ENCODE measurements at places on chromosomes 12 and 14.

- DNase-seq, result no peak
Observed at GRCh38 chr14:61102549-61103466, 121.8 kb downstream of the SLC38A6 start.

DNA sequence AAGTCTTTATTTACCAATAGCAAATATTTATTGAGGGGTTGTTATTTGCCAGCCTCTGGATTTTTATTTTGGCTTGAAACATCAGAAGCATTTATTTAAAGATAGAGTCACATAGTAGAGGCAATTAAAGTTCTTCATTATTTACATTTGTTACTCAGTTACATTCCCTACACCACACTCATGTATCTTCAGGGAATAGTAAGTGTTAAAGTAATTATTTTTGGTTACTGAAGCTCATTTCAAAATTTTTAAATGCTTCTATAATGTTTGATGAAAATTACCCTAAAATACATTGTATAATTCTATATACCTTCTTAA, 205.6 kb downstream of the ESR2 start:
- no peak for DNase-seq

DNA sequence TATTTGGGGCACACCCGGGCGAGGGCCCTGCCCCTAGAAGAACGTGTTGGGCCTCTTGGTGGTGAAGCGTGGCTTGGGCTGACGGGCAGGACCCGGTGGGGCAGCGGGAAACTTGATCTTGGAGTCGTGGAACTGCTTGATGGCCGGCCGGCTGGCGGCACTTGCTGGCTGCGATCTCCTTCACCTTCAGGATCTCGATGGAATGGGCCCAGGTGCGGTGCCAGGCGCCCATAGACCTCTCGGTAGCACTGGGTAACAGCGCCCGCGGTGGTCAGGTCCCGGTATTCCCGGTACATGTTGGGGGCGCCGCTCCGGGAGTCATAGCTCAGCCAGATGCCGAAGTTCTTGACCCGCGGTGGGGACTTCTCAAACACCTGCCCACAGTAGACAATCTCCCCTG, 16.5 kb downstream of the UBR7 start:
- DNase-seq, result no peak

DNA sequence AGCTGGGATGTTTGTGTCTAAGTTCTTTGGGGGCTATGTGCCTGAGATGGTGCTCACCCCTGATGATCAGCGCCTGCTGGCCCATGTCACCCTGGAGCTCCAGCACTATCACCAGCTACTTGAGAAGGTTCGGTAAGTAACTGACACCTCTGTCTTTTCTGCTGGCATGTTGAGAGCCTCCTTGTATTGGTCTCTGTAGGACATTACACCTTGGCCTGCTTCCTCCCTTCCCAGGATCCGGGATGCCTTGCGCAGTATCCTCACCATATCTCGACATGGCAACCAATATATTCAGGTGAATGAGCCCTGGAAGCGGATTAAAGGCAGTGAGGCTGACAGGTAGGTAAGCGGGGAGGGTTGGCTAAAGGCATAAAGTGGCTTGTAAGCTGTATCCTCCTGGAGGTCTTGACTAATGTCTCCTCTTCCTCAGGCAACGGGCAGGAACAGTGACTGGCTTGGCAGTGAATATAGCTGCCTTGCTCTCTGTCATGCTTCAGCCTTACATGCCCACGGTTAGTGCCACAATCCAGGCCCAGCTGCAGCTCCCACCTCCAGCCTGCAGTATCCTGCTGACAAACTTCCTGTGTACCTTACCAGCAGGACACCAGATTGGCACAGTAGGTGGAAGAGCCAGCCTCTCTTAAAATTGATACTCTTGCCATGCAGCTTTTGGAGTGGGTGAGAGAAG, 5.5 kb downstream of the DDIT3 start:
- no peak for DNase-seq

- no peak for DNase-seq
Observed at GRCh38 chr14:85437148-85437547, 92.8 kb upstream of the FLRT2 start.

DNA sequence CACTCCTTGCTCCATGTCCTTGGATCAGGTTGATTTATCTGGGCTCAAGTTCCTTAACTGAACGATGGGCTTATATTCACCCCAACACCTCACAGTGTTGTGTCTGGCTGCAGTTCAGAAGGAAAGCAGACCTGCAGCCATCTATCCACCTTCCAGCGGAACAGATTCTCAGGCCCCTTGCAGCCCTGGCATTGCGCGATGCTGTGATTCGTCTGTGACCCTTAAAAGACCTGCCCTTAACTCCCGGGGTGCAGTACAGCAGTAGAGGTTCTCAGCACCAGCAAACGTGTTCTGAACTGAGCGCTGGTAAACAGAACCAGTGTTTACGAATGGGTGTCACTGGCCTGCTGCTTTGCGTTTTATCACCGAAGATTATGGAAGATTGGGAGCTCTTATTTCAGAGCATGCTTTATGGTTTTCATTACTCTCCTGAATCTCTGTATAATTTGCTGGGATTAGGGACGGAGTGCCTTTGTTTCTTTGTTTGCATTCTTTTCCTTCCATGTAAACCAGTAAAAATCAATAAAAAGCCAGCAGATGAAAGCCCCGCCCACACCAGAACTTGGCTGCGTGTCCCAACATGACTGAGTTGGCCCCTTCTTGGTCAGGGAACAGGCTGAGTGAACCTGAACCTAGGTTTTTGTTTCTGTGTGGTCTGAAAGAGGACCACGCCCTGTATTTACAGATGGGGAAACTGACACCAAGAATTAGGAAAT, 286.7 kb upstream of the CRY1 start:
- no peak for DNase-seq

GRCh38 chr14:52179141-52179790, 88.2 kb upstream of the PTGDR start:
- no peak for DNase-seq

DNA sequence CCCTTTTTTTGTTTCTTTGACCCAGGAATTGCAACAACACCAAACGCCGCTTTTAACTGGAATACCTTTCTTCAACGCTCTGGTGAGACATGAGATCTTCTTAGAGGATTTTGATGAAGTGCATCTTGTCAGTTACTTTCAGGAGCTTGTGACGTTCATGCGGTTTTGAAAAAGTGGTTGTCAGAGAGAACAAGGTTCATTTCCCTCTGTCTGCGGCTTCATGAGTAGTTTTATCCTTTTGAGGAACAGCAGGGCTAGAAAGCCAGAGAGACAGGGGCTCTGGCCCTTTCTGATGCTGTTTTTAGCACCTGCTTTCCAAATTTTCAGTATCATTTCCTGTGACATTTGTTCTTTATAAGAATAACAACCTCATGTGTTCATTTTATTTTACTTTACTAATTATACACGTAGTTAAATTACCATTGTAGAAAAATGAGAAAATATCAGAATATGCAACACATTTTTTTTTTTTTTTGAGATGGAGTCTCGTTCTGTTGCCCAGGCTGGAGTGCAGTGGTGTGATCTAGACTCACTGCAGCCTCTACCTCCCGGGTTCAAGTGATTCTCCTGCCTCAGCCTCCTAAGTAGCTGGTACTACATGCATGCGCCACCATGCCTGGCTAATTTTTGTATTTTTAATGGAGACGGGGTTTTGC, 61.8 kb downstream of the GLT1D1 start:
- no peak for DNase-seq

DNA sequence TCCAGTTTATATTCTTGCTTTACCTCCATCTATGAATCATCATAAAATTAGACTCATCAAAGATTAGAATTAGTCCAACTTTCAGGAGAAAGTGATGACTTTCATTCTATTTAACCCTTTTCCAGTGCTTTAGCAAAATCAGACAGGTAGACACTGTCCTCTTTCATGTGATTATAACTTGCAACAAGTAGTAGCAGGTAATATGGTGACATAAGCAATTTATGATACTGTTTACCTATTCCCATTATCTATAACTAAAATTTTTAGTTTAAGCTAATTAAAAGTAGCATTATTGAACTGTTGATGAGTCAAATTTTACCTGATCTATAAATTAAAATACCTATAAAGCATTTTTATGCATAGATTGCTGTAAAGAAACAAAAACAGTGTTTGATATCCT, 351.6 kb downstream of the SEC23A start:
- DNase-seq, result no peak

- DNase-seq, result no peak
Observed at GRCh38 chr14:98819867-98820206, 452.2 kb downstream of the BCL11B start.

- no peak for DNase-seq
Observed at GRCh38 chr12:107767466-107767865, 6.5 kb upstream of the PRDM4 start.

GRCh38 chr14:60064491-60065072, 27.1 kb upstream of the PCNX4 start:
- DNase-seq, result no peak

DNA sequence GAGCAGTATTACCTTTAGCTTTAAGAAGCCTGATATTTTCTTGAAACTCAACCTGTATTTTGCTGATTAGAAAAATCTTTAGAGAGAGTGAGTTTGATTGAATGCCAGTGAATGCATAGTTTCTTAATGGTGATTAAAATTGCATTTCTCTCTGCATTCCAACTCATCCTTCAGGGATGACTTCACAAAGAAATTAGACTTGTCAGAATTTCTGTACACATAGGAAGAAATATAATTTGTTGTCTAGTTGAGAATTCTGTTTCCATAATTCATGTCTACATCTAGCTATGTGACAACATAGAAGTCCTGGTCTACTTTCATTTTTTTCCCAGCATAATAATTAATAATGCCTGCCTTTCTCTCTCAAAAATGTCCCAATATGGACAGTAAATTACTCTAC, 136.6 kb downstream of the OTOGL start:
- no peak for DNase-seq

GRCh38 chr12:106648736-106649135, 65.9 kb downstream of the RFX4 start:
- no peak for DNase-seq

- peak; percentile 1 for DNase-seq
Observed at GRCh38 chr12:34398366-34398705, 376.0 kb downstream of the ALG10 start.

GRCh38 chr14:104694991-104695659, 5.7 kb downstream of the INF2 start:
- peak; percentile 41 for DNase-seq

DNA sequence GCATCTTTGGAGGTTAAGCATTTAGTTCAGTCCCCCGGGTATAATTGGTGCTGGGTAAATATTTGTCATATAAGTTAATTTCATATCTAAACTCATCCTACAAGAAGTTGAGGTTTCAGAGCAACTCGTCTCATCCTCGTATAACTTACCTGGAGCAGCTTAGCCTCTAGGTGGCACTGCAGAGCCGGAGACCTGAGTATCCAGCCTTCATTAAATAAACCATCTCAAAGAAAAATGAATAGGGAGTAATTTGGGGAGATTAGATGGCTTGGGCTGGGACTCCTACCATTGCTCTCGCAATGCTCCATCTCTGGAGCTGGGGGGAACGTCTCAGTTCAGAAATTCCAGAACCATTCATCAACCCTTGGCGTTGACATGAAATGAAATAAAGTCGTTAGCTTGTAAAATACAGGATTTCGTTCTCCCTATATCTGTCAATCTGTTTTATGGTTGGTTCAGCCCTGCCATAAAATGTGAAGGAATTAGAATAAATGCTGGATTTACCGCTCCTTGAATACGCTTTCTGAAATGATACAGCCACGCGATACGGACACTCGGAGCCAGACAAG, 122.9 kb upstream of the TMEM132D start:
- no peak for DNase-seq

GRCh38 chr12:116009805-116010204, 267.7 kb downstream of the MED13L start:
- DNase-seq, result no peak
